CD4-positive, alpha-beta T cell treated with Interleukin-1 beta for 1 hour (primary cell): ENCODE measurements at places on chromosomes 11 and 22.

DNA sequence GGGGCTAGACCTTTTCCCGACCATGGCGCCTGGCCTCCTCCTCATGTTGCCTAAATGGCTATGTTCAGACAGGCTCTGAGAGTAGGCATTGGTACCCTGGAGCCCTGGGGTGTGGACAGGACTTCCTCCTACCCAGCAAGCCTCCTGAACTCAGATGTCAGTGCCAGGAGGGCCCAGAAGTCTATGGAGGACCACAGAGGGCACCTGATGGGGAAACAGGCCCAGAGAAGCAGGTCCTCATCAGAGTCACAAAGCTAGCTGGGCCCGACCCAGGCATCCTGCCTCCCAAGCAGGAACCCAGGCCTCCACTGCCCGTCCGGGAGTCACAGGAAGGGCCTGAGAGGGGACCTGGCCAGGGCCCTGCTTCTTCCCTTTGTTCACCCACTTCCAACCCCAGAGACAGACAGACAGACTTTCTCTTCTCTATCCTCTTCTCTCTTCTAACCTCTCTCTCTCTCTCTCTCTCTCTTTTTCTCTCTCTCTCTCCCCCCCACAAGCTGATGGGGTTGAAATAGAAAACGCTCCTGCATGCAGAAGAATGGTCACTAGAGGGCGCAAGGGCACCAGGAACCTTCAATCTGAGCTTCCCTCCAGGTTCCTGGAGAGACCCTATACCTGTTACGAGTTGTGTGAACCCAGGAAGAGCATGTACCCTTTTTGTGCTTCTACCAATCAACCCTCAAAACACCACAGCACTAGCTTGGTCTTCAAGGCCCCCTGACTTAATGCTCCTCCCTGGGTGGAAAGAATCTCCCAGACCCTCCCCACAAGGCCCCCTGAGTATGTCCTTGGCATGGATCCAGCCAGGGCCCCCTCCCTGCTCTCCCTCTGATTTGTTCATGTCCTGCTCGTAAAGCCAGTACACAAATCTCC is 27.1 kb downstream of the ARAP1 start:
- peak; percentile 84 for DNase-seq

DNA sequence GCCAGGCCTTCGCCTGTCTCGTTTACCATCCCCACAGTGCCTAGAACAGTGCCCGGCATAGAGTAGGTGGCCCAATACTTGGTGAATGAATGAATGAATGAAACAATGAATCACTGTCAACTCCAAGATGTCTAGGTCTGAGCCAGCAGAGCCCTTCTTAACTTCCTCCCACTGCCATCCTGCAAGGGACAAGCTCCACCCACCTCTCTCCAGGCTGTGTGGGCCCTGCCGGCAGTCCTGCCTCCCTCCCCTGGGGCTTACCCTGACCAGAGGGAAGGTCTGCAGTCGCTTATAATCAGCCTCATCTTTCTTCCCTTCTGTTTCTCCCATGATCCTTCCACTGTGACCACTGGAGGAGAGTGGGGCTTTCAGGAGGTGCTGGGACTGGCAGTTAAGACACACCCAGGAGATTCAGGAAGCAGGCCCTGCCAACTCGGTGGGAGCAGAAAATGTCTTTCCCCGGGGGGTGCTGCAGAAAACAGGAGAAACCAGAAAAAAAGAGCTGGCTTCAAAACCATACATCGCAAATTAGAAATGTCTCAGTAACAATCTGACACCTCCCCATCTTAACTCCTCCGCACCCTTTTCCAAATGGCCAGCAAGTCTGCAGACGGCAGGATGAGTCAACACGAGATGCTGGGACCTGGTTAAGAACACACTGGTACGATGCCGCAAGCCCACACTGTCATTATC is 11.4 kb downstream of the DNAL4 start:
- DNase-seq = no peak

DNA sequence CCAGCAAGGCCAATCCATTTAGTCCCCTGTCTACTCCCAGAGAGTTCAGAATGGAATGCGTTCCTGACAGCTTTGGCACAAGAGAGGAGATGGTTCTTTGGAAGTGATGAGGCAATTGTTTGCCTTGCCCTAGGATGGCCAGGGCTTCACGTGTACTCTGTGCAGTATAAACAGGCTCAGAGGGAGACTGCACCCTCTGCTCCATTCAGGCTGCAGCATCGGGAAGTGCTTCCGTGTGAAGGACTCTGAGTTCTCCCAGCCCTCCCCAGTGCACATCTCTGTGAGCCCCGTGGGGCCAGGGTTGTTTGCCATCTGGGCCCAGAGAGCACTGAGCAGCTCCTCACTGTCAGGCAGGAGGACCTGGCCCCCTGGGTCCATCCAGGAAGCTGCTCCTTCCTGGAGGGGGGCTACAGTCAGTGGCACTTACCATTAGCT is 215.3 kb upstream of the TBCEL start:
- DNase-seq = no peak

DNA sequence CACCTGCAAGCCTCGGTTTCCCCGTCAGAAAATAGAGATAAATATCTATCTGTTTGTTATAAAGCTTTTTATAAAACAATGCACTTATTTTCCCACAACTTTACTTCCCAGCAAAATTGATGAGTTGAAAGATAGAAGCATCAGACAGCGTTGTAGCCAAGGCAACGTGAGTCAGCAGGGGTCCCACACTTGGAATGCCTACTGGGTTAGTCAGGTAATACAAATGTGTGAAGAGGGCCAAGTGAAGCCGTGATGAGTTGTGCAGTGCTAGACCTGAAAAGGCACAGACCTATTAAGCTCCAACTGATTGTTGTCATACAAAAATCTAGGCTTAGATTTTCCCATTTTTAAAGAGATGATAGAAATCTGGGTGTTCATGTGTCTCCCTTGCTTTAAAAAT is 118.7 kb downstream of the PGR start:
- no peak for DNase-seq

- DNase-seq = no peak
Measured at GRCh38 chr11:127259102-127259501, 258.5 kb upstream of the KIRREL3 start.

DNA sequence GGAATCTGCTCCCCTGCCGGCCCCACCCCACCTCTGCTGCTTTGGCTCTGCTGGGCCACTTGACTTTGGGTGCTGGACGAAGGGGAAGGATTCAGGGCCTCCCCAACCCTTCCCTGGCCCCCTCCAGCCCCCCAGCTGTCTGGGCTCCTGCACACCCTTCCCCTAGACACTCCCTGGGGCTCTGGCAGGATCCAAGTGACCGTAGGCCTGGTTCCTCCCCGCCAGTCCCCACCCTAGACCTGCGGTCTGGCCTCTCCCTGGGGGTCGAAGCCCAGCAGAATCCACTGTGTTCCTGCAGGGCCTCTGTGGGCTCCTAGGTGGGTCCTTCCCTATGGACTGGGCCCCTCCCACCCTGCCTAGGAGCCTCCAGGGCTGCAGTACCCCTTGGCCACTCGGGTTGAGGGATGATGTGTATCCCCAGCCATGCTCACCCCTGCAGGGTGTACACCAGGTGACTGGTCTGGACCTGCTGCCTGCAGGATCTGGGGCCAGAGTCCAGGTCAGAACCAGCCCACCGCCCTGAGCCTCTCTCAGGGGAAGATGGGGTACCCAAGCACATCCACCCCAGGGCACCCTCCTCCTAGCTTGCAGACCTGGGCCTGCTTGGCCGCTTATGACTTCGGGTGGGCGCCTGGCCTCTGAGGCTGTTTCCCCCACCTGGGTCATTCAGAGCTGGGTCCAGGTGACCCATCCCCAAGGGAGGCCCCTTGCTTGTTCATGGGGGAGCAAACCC is 5.6 kb downstream of the PIM3 start:
- DNase-seq = peak; percentile 14
